ENCODE measurements at places on chromosomes 11 and 22. TPM values are rescaled to one million over a fixed set of nuclear protein-coding genes. Genes with fewer than 3 reads are reported as not detected.

DNA sequence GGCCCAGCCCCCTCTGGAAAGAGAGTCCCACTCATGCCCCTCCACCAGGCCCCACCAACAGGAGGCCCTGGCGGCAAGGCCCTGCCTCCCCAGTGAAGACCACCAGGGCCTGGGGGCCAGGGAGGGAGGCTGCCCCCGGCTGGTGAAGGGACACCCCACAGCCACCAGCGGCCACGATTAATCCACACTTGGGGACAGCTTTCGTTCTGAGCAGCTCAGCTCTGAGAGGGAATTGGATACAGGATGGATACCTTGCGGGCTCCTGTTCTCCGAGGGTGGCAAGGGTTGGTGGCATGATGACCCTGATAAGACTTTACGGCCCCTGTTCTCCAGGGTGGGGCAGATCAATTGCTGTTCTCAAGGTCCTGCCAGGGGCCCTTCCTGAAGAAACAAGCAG lies 6.9 kb upstream of the NLRP6 start:
- DNase-seq, result no peak

GRCh38 chr22:29359469-29359868 lies 28.9 kb downstream of the AP1B1 start:
- no peak for DNase-seq

PTPRCAP gene
- total RNA-seq, result 389 TPM

FAM89B gene
- 34.1 TPM for total RNA-seq

OR5AL1 gene
- total RNA-seq, result not detected

GLB1L3 gene
- 7.2 TPM for total RNA-seq

MS4A6E gene
- not detected for total RNA-seq
